A549 treated with RU486 at 1 μM for 4 hours (cell line): ENCODE measurements at places on chromosomes 1 and 21. TPM values are rescaled to one million over a fixed set of nuclear protein-coding genes. Genes with fewer than 3 reads are reported as not detected.

Gene HMGCS2
- total RNA-seq = not detected in 5 replicates

Gene RAB25
- total RNA-seq = 0.24 TPM in 1 of 5 replicates, not detected in the others

Gene DNAJC28
- total RNA-seq = 0.25 to 0.57 TPM (median 0.30 TPM) in 4 of 5 replicates, not detected in the other

Gene CADM3
- 0.09 to 0.24 TPM (median 0.11 TPM) in 5 replicates for total RNA-seq

Gene TMCC2
- 2.0 to 3.3 TPM (median 2.7 TPM) in 5 replicates for total RNA-seq

Gene OR2T11
- total RNA-seq = not detected in 5 replicates

Gene NEXN
- total RNA-seq = 5.1 to 9.9 TPM (median 6.2 TPM) in 5 replicates

Gene TTC39A
- 1.3 to 2.4 TPM (median 1.5 TPM) in 5 replicates for total RNA-seq
